ENCODE measurements at places on chromosomes 4 and X. TPM values are rescaled to one million over a fixed set of nuclear protein-coding genes. Genes with fewer than 3 reads are reported as not detected.

The MAOA gene
- 102 TPM for total RNA-seq

The USP38 gene
- 14.7 TPM for total RNA-seq

The COL4A6 gene
- 10.3 TPM for total RNA-seq

The SMIM10 gene
- total RNA-seq: 13.8 TPM

The DKC1 gene
- total RNA-seq: 22.8 TPM

The MAGEA12 gene
- total RNA-seq: not detected

The FBXL5 gene
- 103 TPM for total RNA-seq

The DUSP9 gene
- total RNA-seq: 0.74 TPM

GRCh38 chr4:6180841-6181631 lies 19.3 kb downstream of the JAKMIP1 start:
- DNase-seq: no peak

GRCh38 chrX:13983734-13984133 lies 46.0 kb downstream of the GEMIN8 start:
- no peak for DNase-seq

GRCh38 chr4:95499291-95499696 lies 49.5 kb downstream of the UNC5C start:
- no peak for DNase-seq

GRCh38 chr4:52657618-52658501 lies 1.2 kb downstream of the USP46 start:
- DNase-seq: peak; percentile 89

- DNase-seq: no peak
Observed at GRCh38 chr4:150680651-150681050, 98.7 kb downstream of the MAB21L2 start.

DNA sequence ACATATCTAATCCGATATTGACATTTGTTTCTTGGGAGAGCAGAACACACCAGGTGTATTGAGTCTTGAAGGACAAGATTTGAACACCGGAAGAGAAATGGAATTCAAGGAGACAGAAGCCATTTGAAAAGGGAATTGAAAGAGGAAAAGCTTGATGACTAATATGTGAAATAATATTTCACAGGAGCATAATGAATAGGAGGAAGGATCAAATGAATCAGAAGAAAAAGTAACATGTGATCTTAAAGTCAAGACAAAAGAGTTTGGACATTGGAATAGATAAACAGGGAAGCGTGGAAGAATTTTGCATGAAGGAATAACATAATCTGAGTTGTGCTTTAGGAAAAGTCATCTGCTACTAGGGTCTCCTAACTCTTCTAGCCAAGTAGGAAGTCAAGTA lies 145.5 kb upstream of the PDHA2 start:
- no peak for DNase-seq

GRCh38 chr4:183926950-183927349 lies 21.8 kb downstream of the STOX2 start:
- DNase-seq: no peak

DNA sequence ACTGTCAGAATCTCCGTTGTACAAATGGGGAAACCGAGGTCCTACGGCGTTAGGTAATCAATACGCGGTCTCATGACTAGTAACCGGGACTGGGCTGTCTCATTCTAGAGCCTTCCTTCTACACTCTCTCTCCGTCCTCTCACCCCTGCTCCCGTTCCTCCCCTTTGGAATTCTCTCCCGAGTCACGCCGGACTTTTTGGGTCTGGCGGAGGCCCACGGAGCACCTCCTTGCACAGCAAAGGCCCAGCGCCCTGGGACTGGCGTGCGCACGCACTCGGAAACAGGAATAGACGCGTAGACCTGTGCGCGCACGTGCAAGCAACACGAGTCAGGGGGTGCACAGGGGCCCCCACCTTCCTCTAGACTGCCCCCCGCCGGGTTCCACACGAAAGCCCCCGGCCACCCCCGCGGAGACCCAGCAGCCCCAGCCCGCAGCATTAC lies 361 bp downstream of the QDPR start:
- no peak for DNase-seq

DNA sequence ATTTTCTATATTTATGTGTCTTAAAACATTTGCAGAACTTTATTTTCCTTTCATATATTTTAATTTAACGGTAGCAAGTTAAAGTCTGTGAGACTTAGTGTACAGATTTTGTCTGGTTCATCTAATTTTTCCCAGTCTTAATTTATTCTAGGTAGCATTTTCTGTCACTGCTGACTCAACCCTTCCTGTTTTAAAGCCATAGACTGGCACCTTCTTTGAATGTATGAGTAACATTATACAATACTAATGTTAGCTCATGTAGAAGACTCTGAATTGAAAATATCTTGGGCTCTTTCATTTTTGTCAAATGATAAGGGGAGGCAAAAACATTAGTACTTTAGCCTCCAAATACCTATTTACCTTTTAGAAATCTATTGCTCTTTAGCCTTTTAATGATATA lies 43.6 kb downstream of the BLTP1 start:
- DNase-seq: no peak

DNA sequence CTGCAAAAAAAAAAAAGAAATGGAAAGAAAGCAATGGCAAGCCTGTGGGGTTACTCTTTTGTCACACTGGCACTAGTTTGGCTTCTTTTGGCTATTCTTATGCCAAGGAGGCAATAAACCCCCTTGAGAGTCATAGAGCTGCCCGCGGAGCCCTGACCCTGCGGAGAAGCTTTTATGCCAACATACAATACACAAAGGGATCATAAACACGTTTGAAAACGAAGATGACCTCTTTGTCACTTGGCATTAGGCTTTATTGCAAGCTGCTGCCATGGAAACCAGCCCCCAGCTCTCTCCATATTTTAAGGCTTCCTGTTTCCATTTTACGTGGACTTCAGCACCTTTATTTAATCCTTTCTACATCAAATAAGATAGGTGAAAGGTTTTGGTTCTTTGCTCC lies 7.6 kb downstream of the NEUROG2 start:
- DNase-seq: no peak

DNA sequence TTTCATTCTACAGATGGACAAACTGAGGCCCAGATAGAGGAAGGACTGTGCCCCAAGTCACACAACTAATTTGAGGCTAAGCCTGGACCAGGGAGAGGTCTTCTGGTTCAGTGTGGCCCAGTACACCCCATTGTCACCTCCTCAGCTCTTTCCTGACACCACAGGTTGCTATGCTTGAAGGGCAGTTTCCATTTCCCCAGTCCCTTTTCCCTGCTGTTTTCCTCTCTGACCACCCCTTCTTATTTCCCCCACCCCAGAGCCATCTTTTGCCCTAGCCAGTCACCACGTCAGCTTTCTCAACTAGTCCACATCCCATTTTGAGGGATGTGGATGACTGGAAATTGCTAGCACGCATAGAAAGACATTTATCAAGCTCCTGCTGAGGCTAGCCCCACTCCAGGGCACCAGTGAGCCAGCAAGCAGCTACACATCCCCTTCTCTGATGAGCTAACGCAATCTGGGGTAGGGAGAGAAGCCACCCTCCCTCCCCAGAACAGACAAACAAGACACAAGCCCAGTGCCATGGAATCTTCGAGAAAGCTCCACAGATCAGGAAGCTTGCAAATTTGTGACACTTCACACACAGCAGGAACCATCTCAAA lies 1.3 kb downstream of the GABRE start:
- DNase-seq: no peak

- DNase-seq: no peak
Observed at GRCh38 chrX:14934423-14934822, 61.2 kb downstream of the MOSPD2 start.

DNA sequence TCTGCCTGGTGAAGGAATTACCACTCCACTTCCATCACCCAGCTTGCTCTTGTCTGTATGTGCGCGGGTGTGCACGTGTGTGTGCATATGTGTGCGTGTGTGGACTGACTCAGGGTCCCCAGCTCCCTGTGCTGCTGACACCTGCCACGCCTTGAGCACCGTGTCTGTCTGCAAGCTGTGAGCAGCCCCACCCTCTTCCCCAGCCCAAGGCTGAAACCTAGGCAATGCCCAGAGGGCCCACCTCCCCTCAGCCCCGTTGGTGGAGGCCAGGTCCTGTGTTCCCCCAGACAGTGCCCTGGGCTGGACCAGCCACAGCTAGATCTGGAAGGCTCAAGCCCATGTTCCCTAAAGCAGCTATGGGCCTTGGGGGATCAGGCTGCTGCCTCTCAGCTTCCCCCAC lies 2.0 kb upstream of the CCNQ start:
- DNase-seq: no peak

GRCh38 chrX:72314881-72315280 lies 9.2 kb upstream of the CITED1 start:
- DNase-seq: peak; percentile 74

- DNase-seq: no peak
Observed at GRCh38 chrX:136711147-136711546, 63.2 kb downstream of the CD40LG start.

GRCh38 chrX:124407226-124407625 lies 60.9 kb downstream of the SH2D1A start:
- DNase-seq: no peak

GRCh38 chr4:1249731-1250526 lies 999 bp upstream of the CTBP1 start:
- peak; percentile 90 for DNase-seq

- no peak for DNase-seq
Observed at GRCh38 chr4:148060264-148061140, 328.6 kb downstream of the ARHGAP10 start.

DNA sequence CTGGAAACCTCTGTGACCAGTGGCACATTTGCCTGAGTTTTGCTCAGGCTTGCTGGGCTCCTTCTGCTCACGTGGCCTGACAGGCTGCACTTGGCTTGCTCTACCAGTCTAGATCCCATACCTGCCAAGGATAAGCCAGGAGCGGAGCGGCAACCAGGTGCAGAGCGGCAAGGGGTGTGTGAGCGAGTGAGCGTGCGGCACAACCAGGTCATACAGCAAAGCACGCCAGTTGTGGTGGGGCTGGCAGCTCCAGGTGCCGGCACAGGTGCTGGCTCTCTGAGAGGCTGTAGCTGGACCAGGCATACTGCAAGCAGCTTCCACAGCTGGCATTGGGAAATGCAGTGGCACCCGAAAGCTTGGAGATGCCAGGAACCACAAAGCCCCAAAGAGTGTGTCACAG lies 1495.1 kb downstream of the PCDH7 start:
- DNase-seq: no peak
